GM12892 (cell line): ENCODE measurements at places on chromosomes 13 and 19.
A peak's percentile ranks its signal among the peaks of the same experiment; 100 is the strongest.

DNA sequence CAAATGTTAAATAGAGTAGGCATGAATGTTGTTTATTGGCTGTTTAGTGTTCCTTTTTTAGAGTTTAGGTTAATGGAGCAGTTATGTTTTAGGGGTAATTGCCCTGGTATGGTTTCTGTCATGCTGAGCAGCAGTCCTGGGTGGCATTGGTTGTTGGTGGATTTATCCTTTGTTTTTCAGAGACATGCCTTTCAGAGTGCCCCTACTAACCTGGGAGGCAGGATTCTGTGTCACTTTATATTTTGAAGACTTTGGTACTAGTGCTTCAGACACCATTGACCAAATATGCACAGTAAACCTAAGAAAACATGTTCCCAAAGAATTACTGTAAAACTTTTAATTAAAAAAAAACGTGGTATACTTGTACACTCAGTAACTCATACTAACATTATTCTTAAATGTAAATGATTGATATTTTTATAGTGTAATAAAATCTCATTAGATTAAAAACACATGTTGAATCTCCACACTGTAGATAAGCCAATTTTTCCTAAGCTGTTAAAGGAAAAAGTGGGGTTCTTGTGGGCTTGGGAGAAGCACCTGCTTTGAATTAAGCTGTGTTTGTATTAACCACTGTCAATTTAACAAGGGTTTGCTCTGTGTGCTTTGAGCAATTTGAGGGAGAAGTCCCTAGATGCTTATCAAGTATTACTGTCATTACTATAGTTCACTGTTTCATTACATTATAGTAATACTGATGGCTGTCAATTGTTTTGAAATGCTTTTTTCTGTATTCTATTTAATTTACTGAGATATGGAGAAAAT lies 133.2 kb downstream of the LMO7 start:
- no peak for DNase-seq

- no peak for DNase-seq
Measured at GRCh38 chr13:33349986-33350826, 64.7 kb upstream of the STARD13 start.

DNA sequence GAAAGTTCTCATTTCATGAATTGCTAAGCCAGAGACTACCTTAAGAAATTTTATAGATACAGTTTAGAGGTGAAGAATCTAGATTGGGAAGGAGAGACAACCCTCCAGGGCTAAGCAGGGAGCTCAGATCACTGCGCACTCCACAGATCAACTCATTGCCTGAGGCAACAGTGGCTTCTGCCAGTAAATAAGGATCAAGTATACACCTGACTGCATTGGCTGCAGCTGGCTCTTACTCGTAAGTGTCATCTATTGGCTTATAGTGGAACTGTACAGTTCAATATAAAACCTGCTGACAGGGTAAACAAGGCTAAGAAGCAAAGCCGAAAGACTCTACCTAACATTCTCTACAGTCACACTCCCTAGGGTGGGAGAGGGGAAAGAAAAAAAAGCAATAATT lies 18.0 kb upstream of the C1QTNF9B start:
- DNase-seq: no peak

GRCh38 chr13:50608370-50608769 lies 235.1 kb downstream of the DLEU7 start:
- DNase-seq: no peak

DNA sequence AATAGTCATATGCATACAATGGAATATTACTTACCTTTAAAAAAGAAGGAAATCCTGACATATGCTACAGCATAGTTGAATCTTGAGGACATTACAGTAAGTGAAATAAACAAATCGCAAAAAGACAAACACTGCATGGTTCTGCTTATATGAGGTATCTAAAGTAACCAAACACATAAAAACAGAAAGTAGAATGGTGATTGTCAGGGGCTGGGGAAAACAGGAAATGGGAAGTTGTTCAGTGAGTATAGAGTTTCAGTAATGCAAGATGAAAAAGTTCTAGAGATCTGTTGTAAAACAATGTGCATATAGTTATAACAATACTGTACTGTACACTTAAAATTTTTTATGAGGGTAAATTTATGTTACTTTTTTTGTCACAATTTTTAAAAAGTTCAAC lies 219.4 kb downstream of the KLF5 start:
- no peak for DNase-seq

- no peak for DNase-seq
Measured at GRCh38 chr19:41870401-41870873, 6.6 kb upstream of the CD79A start.

- DNase-seq: peak; percentile 71
Measured at GRCh38 chr19:45973553-45974338, at the start of gene NOVA2. NOVA2 (minus strand) TSS chr19:45973865; CDS start chr19:45973351, 514 bp downstream.

- no peak for DNase-seq
Measured at GRCh38 chr13:77000475-77000874, 8.6 kb downstream of the CLN5 start.

DNA sequence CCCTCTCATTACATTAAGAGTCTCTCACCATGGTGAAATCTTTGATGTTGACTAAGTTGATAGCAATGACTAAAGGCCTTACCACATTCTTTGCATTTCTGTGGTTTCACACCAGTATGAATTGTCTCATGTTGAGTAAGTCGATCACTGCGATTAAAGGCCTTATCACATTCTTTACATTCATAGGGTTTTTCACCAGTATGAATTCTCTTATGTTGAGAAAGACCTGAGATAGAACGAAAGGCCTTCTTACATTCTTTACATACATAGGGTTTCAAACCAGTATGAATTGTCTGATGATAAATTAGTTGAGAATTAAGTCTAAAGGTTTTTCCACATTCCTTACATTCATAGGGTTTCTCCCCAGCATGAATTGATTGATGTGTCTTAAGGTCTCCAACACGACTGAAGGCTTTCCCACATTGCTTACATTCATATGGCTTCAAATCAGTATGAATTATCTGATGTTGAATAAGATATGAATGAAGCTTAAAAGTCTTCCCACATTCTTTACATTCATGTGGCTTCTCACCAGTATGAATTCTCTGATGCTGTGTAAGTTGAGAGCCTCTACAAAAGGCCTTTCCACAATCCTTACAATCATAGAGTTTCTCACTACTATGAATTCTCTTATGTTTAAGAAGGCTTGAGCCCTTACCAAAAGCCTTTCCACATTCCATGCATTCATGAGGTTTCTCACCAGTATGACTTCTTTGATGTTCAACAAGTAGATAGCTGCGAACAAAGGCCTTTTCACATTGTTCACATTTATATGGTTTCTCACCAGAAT lies 45.6 kb downstream of the ZNF283 start:
- DNase-seq: no peak

DNA sequence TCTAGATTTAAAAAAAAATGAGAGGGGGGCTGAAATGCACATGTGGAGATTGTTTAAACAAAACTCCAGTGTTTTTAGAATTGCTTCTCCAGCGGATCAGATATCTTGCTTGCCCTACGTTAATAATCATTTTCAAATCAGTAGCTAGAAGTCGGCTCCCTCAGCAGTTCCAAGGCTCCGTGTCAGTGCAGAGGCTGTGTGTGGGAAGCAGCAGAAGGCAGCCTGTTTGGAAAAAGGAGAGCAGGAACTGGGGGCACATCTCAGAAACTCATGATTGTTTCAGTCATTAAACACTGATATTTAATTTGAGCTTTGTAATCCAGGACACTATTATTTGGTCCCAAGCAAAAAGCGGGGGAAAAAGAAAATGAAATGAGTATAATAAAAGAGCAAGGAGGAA lies 50.9 kb downstream of the SOX21 start:
- no peak for DNase-seq

- DNase-seq: no peak
Measured at GRCh38 chr13:100510208-100510957, 78.2 kb downstream of the GGACT start.

GRCh38 chr13:46124967-46125933 lies 20.4 kb upstream of the CPB2 start:
- DNase-seq: no peak

GRCh38 chr13:33582121-33582520 lies 235.8 kb upstream of the RFC3 start:
- DNase-seq: no peak

DNA sequence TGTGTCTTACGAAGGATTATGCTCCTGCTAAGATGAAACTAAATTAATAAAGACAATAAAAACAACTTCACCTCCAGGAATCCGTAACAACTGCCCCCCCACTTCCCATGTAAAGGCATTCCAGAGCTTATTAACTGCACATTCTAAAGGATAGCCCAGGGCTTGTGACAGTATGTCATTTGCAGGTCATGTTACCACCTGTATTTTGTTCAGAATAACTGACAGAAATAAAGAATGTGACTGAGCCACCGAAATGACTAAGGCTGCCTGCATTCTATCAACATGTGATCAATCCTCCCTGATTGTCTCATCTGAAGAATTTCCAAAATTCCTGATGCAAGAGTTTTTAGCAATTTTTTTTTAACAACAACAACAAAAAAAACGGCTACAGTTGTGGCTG lies 117.2 kb downstream of the MIPEP start:
- DNase-seq: no peak

GRCh38 chr13:91278888-91279287 lies 68.6 kb upstream of the MIR17HG start:
- no peak for DNase-seq

DNA sequence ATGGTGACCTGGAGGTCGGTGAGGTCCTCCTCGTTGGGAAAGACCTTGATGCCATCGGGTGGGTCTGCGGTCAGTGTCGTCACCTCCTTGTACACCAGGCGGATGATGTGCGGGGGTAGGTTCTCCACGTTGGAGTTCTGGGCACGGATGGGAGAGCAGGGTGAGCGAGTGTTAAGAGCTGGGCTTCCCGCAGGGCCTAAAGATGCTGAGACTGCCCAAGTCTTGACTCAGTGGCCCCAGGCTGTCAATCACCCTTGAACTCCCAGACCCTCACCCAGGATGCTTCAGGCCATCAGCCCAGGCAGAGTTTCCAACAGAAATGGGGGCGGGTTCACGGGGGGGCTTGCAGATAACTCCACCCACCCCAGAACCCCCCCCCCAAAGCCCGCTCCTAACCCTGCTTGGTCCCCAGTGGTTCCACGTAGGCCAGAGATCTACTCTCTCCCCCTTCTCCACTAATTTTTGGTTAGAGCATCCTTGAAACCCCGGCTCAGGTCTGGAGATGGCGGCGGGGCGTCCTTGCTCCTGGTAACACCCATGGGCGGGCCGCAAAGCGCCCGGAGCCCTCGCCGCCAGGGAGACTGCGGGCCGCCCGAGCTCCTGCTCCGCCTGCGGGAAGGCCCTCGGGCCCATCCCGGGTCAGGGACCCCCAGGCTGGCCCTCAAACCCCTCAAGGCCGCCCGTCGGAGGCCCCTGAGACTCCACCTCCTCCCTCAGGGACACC lies 600 bp downstream of the UBE2S start:
- DNase-seq: peak; percentile 53

DNA sequence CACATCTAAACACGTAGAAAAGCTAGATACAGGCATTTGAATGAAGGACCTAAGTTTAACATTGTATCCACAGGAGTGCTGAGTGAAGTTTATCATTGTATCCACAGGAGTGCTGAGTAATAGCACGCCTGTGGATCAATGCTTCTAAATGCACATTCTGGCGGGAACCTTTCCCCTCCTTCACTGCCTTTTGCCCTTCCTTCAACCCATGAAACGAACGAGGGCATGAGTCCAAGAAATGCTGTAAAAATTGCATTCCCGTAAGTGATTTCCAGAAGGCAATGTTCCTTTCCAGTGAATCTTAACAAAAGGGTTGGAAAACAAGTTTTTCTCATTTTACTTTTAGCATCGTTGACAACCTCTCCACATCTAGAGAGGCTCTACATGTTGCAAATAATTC lies 88.1 kb downstream of the ZDHHC20 start:
- DNase-seq: no peak

DNA sequence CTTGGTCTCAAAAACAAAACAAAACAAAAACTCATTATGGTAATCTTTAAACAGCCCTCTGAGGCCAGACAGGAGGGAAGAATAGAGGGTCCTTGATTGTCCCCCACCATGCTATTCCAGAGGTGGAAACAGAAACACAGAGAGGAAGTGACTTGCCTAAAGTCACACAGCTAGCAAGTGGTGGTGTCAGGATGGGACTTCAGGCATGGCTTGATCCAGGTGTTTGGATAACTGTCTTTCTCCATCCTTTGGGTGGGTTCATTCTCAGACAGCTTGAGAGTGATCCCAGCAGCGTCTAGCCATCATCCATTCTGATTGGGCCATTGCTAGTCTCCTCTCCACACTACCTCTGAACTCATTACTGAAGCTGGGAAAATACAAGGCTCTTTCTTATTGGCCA lies 12.5 kb downstream of the COLGALT1 start:
- DNase-seq: no peak

DNA sequence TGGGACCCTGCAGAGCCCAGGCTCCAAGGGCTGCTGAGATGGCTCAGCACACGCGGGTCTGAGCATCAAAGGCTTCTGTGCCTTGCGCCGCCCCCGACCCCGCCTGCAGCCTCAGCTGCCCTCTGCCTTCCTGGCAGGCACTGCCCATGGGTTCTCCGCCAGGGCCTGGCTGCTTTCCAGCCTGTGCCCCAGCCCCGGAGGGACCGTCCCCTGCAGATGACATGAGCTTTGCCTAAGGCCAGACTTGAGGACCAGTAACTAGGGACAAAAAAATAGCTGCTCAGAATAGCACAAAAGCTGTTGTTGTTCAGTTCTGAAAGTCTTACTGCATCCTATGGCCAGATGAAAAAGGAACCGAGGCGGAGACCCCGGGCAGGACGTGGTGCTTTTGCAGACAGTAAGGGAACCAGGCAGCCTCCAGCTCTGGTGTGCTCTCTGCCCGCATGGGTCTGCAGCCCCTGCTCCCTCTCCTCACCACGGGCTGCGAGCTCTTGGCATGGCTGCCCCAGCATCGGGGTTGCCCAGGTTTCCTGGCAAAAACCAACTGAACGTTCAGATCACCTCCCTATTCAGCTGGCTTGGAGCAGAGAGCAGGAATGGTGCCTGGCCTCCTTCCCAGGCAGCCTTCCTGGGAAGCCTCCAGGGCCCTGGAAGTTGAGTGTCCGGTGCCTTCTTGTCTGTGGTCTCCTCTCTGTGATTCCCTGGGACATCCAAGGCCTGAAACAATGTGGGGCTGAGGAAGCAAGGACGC lies 12.5 kb upstream of the CFAP97D2 start:
- DNase-seq: no peak

DNA sequence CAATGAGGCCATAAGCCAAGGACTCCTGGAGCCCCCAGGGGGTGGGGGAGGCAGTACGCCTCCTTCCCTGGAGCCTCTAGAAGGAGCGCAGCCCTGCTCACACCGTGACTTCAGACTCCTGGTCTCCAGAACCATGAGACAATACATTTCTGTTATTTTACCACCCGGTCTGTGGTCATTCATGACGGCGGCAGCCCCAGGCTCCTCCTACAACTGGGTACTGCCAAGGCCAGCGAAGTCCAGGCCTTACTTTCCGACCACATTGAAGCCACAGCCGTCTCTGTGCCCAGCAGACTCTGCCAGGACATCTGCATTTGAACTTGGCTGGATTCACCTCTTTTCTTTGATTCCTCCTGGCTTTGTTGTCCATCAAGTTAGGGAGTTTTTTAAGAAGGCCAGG lies 10.5 kb downstream of the GNG7 start:
- no peak for DNase-seq

- DNase-seq: peak; percentile 44
Measured at GRCh38 chr19:49869009-49869483, 1.7 kb upstream of the PNKP start.
